Stimulated activated CD4-positive, alpha-beta T cell treated with anti-CD3 and anti-CD28 coated beads, Interleukin-1b, Interleukin-23, amount 100 ng/mL, for 24 hours (primary cell): ENCODE measurements at places on chromosomes 4 and X.

GRCh38 chr4:76306882-76307659 lies 538 bp downstream of the STBD1 start:
- DNase-seq: no peak

- DNase-seq: no peak
These were observed 380.8 kb downstream of the SPRY1 start for GRCh38 chr4:123777373-123777772.

DNA sequence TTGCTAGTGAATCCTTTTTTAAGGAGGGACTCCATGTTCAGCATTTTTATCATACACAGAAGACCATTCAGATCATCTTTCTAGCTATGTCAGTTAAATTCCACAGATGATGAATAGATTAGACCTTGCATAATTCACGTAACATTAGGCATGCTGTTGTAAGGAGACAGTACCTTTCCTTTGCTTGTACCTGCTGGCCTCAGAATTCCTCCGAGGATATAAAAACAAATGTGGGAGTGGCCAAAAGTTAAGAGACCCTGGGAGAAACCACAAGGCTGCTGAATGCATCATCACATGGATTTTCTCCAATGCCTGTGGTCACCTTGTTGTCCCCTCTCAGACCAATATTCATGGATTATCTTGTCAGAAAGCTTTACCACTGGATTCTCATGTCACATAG lies 201.4 kb downstream of the MAGEB17 start:
- DNase-seq: no peak

- DNase-seq: no peak
These were observed 67.0 kb downstream of the TMEM156 start for GRCh38 chr4:38964942-38965775.

GRCh38 chr4:30719454-30720020 lies 632 bp upstream of the PCDH7 start:
- DNase-seq: no peak

DNA sequence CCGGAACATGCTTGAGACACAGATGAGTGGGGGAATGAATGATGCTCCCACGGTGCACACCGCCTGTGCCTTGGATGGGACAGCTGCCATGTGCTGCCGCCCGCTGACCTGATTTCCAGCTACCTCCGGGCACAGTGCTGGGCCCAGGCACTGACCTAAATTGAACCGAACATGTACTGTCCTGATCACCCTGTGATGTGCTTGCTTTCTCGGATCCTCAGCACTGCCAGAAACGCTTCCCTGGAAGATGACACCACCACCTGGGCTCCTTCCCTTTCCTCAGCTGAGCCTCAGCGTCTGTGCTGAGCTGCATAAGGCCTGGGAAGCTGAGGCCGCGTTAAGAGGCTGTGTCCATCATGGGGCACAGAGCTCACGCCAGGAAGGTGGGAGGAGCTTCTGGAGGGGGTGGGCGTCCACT lies 39.3 kb upstream of the MXD4 start:
- no peak for DNase-seq

DNA sequence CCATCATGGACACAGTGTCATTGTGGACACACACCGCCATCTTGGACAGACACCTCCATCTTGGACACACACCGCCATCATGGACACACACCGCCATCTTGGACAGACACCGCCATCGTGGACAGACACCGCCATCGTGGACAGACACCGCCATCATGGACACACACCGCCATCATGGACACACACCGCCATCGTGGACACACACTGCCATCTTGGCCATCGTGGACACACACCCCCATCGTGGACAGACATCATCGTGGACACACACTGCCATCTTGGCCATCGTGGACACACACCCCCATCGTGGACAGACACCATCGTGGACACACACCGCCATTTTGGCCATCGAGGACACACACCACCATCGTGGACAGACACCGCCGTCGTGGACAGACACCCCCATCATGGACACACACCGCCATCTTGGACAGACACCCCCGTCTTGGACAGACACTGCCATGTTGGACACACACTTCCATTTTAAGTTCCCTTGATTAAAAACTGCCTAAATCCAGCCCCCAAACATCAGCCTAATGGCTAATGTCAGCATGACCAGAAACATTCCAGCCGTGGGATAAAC lies 9.1 kb downstream of the ASMTL start:
- no peak for DNase-seq

- DNase-seq: no peak
These were observed 2.9 kb upstream of the EIF1AX start for GRCh38 chrX:20144491-20144890.

- no peak for DNase-seq
These were observed 803.6 kb downstream of the GLUD2 start for GRCh38 chrX:121851033-121851432.

GRCh38 chr4:177740563-177740962 lies 298.3 kb upstream of the AGA start:
- DNase-seq: no peak

GRCh38 chr4:110400086-110400485 lies 75.9 kb upstream of the ENPEP start:
- no peak for DNase-seq

- no peak for DNase-seq
These were observed 21.3 kb downstream of the SPCS3 start for GRCh38 chr4:176340871-176341685.

- no peak for DNase-seq
These were observed 17.5 kb downstream of the PRSS12 start for GRCh38 chr4:118335324-118335723.

DNA sequence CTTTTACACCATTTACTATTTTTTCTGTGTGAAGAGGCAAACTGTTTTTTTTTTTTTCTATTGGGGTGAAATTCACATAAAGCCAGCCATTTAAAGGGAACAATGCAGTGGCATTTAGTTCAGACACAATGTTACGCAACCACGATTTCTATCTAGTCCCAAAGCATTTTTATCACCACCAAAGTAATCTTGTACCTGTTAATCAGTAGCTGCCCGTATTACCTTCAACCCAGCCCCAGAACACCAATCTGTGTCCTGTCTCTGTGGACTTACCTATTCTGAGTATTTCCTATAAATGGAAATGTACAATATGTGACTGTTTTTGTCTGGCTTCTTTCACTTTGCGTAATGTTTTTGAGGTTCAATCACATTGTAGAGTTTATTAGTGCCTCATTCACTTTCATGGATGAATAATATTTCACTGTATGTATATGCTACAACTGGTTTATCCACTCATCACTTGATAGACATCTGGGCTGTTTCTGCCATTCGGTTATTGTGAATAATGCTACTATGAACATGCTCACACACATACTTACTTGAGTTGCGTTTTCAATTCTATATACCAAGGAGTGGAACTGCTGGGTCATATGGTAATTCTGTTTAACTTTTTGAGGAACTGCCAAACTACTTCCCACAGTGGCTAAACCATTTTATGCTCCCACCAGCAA lies 116.2 kb downstream of the CDS1 start:
- no peak for DNase-seq
